ENCODE measurements at places on chromosomes 12 and 14. TPM values are rescaled to one million over a fixed set of nuclear protein-coding genes. Genes with fewer than 3 reads are reported as not detected.

The AMDHD1 gene
- polyA plus RNA-seq: 1.5 TPM

The CPNE6 gene
- 0.18 TPM for polyA plus RNA-seq

The BRI3BP gene
- 11.2 TPM for polyA plus RNA-seq

The NTF3 gene
- polyA plus RNA-seq: 4.1 TPM
